Spinal cord (tissue), 10 donors: ENCODE measurements at places on chromosomes 13 and 19. TPM values are rescaled to one million over a fixed set of nuclear protein-coding genes. Genes with fewer than 3 reads are reported as not detected.

DNA sequence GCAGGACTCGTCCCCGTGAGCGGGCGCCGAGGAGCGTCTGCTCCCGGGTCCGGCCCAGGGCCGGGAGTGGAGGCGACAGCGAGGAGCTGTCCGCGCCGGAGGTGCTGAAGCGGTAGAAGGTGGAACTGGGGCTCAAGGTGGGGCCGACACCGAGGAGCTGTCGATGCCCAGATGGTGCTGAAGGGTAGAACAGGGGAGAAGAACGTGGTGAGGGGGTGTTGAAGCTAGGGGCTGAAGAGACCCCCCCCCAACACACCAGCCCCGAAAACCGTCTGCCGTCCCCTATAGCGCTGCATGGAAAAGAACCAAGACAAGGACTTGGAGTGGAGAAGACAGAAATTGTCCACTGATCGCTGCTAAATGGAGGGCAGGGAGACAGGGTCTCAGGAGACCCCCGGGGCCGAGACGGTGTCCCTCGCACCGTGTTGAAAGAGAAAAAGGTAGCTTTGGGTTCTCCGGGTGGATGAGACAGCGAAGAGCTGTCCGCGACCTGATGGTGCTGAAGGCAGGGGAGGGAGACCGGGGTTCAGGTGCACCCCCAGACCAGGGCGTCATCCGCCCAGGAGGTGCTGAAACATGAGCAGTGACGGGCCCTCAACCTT lies 7.1 kb upstream of the PDE4C start:
- DNase-seq, result peak; percentile 62

GRCh38 chr19:53907193-53907581 lies 1.9 kb upstream of the CACNG7 start:
- no peak for DNase-seq

Gene VSTM2B
- 7.2 TPM for total RNA-seq

DNA sequence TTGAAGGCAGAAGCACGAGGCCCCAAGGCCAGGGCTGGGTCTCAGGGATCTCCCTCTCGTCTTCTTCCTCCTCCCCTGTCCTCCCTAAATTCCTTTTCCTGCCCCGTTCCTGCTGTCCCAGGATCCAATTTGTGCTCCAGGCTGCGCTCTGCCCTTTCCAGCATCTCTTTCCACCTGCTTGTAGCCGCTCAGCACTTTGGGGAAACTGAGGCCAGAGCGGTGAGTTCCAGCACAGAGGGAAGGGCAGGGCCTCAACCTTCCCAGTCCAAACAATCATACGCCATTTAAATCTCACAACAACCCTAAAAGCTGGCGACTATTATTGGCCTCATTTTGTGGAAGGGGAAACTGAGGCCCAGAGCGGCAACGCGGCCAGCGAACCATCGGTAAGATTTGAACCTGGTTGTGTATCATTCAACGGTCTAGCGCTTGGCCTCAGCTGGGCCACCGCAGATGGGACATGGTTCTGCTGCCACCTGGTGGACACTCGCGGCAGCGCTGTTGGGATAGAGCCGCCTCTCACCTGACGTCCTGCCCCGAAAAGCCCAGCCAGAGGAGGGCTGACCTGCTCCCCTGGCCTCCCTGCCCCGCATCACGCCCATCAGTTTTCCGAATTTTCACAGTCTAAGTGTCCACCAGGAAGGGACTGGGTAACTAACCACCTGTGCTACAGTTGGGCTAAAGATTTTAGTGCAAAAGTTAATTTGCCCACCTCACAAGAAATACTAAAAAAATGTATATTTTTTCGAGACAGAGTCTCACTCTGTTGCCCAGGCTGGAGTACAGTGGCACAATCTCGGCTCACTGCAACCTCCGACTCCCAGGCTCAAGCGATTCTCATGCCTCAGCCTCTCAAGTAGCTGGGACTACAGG lies 4.2 kb upstream of the RPL18A start:
- DNase-seq, result peak; percentile 59

DNA sequence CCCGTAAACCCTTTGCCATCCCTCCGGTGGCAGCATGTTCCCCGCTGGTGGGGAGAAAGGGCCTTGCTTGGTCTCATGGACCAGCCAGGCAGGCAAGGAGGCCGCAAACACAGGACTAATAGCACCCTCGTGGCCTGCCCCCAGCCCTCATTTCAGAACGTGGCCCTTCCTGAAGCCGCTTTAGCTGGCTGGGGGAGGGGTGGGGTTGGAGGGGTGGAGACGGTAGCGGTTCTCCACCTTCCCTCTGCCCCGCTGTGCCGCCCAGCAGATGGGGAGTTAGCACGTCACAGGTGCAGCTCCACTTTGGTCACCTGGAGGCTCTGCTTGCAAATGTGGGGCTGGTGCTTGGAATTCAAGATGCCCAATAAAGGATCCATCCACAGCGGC lies 59.3 kb upstream of the URI1 start:
- DNase-seq, result no peak

DNA sequence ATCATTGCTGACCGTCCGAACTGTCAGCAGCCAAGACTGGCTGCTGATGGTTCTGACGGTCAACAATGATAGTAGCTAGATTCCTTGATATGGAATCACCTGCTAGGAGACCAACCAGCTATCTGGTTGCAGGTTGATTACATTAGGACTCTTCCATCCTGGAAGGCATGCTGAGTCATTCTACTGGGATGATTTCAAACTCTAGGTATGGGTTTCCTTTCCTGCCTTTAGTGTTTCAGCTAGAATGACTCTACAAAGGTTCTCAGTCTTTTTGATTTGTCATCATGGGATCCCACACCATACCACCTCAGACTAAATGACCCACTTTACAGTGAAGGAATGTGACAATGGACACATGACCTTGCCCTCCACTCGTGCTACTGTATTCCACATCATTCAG lies 138.1 kb upstream of the KL start:
- DNase-seq, result no peak
